CD4-positive, alpha-beta T cell treated with Interleukin-6 for 4 hours (primary cell): ENCODE measurements at places on chromosomes 7 and 10.

GRCh38 chr7:86592185-86592584, 51.5 kb upstream of the GRM3 start:
- no peak for DNase-seq

- no peak for DNase-seq
These were observed 103.5 kb upstream of the PDLIM1 start for GRCh38 chr10:95394161-95394880.

- no peak for DNase-seq
These were observed 14.7 kb downstream of the MMS19 start for GRCh38 chr10:97483506-97483905.

- DNase-seq = no peak
These were observed 242.5 kb upstream of the HABP2 start for GRCh38 chr10:113310347-113310746.

- no peak for DNase-seq
These were observed 86.8 kb downstream of the MPLKIP start for GRCh38 chr7:40047661-40048060.

DNA sequence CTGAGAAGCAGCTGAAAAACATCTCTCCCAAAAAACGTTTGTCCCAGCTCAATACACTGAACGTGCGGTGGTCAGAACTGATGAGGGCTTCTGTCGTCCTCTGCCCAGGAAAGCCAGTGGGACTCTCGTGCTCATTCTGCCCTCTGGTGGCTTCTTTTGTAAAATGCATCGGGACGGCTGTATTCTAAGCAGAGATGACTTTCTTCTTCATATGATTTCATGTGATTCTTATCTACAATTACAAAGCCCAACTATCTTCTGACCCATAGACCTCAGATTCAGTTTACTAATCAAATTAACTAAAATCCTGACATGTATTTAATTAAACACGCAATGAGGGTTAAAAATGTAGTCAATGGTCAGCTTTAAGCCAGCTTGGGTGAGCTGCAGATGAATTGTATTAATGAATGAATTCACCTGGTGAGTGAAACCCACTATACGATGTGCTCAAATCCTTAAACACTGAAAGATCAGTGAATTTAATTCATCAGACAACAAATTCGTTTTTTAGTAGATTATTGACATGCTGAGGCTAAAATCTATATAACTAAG, 117.6 kb upstream of the FAM204A start:
- DNase-seq = peak; percentile 51

- DNase-seq = no peak
These were observed 978 bp downstream of the OGDH start for GRCh38 chr7:44607141-44608068.

GRCh38 chr10:938941-939678, 7.6 kb upstream of the LARP4B start:
- DNase-seq = peak; percentile 20

DNA sequence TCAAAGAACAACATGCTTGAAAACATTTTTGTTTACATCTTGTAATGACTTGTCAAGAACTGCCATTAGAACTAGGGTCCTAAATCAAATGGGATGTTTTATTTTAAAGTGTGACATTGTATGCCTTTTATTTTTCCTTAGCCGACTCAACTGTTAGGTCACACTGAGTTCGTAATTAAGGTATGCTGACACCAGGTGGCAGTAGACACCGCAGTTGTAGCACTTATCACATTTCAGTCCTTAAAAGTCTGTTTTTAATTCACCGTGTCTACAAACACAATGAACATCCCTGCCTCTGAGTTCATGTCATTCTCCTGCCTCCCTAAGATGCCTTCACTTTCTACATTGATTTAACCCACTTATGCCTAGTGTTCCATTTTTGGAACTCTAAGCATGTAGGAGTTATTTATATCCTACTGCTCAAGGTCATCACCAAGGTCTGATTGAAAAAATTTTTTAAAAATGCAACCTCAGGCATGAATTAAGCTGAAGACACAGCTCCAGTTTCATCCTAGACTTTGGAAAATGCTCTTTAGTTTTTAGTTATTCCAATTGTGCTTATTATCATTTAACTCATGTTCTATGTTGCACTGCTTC, 186.1 kb downstream of the BMPER start:
- DNase-seq = no peak

GRCh38 chr10:22637491-22637890, 76.9 kb downstream of the PIP4K2A start:
- no peak for DNase-seq

GRCh38 chr10:124688889-124689670, 55.1 kb downstream of the FAM53B start:
- DNase-seq = peak; percentile 60

DNA sequence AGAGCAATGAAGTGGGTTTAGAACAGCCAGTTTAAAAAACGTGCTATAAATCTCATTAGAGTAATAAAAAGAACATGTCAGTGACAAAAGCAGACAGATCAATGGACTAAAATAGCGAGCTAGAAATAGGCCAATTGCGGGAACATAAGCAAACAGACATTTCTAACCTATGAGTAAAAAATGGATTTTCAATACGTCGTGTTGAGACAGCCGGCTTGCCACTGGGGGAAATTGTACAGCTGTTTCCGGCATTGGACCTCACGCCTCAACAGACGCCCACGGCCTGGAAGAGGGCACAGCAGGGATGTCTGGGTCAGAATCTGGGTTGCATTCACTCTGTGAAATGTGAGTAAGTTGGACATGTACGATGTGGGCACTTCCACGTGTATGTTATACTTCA, 92.9 kb downstream of the SVOPL start:
- DNase-seq = no peak

DNA sequence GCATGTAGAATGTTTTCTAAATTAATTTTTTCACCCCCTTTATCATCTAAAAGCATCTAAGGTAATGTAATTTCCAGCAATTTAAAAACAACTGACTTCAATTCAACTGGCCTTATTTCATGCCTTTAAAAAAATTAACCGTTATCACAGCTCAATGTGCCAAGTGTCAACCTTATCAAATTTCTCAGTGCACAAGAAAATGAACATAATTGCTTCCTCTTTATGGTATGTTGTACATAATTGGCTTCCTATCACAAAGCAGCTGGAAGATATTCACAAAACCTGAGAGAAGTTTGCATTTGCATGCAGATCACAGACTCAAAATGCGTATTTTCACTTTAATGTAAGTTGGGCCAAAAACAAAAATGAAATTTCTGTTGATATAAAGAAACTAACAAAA, 966.4 kb downstream of the GRM8 start:
- DNase-seq = no peak

- peak; percentile 67 for DNase-seq
These were observed 56.5 kb downstream of the FIGNL1 start for GRCh38 chr7:50393547-50394252.

DNA sequence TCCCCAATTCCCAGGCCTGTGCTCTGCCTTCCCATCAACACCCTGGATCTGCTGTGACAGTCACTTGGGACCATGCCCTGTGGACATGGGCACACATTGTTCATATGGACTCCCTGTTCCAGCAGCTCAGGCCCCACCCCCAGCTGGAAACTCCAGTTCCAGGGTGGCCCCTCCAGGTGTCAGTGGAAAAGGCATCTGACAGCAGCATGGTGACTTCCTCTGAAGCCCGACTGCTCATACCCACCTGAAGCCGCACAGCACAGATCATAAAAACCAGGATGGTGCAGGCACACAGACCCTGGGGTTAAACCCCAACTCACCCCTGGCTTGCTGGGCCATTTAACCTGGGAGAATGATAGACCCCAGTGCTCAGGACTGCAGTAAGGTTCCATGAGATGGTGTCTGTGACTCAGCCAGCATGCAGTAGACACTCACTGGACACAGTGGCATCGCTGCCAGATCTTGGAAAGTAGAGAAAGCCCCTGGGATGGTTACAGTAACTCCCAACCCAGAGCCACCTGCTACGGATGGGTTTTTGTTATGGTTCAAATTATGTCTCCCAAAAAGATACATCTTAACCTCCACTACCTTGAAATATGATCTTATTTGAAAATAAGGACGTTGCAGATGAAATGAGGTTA, 72.6 kb upstream of the NANOS1 start:
- no peak for DNase-seq

DNA sequence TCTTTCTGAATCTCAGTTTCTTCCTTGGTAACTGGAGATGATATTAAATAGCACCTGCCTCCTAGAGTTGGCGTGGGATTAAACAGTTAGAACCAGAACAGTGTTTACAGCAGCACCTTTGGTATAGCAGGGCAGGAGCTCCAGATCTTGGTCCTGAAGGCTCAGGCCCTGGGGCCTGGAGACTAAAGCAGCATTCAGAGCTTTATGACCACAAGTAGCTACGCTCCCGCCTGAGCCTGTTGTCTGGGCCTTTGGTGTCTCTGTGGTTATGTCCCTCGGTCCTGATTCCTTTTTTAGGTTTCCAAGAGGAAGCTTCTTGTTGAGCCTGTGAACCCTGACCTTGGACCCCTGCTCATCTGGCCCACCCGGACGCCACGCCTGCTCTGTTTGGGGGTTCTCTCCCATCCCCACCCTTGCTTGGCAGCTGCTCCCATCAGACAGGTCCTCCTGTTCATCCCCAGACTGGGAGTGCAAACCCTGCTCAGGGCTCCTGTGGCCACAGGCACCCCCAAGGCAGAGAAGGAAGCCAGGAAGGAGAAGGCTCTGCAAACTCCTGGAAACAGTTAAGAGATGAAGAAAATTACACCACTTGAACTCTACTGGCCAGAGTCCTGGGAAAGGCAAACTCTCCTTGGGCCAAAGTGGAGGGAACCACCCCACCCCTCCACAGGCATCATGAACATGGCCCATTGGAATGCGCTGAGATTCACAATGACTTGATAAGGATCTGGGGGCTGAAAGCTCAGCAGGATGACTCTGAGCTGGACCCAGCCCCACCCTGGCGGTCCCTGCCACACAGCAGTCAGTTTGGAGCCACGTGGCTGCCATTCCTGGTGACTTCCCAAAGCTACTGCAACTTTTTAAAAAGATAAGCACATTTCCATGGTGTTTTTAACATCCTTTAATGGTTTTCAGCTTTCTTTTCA, 50.1 kb upstream of the TMEM72 start:
- no peak for DNase-seq

GRCh38 chr7:157047148-157047547, 36.7 kb upstream of the MNX1 start:
- no peak for DNase-seq

- DNase-seq = no peak
These were observed 215.7 kb upstream of the CSTF2T start for GRCh38 chr10:51915031-51915542.

- no peak for DNase-seq
These were observed 1042.9 kb downstream of the GATA3 start for GRCh38 chr10:9097206-9097990.

DNA sequence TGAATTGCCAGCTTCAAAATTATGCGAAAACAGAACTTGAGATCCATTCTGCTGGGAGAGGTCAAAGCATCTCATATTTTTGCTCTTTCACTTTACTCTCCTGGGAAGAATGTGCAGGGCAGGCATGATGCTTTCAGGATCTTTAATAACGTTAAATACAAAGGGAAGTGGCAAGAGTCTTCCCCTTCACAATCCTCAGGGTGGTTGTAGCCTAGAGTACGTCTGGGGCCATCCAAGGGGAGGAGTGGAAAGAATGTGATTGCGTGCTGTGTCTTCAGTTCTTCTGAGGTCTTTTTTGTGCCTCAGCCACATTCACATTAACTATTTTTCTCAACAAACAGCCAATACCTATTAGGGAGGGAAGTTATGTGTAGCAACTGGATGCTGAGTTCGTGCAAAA, 207.3 kb downstream of the HGF start:
- DNase-seq = no peak

GRCh38 chr7:84102213-84102612, 92.4 kb downstream of the SEMA3A start:
- DNase-seq = no peak

DNA sequence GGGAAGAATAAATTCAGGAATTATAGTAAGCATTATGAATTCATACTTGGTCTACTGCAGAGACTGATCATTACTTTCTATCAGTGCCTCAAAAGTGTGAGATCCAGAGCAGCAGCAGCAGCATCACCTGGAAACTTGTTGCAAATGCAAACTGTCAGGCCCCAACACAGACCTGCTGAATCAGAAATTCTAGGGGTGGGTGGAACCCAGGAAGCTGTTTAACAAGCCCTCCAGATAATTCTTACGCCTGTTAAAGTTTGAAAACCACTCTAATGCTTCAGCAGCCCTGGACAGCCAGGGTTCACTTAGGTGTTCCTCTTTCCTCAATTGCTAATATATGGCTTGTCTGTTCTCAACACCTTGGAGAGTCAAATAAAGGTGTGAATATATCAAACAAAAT, 19.5 kb downstream of the CACUL1 start:
- DNase-seq = no peak

DNA sequence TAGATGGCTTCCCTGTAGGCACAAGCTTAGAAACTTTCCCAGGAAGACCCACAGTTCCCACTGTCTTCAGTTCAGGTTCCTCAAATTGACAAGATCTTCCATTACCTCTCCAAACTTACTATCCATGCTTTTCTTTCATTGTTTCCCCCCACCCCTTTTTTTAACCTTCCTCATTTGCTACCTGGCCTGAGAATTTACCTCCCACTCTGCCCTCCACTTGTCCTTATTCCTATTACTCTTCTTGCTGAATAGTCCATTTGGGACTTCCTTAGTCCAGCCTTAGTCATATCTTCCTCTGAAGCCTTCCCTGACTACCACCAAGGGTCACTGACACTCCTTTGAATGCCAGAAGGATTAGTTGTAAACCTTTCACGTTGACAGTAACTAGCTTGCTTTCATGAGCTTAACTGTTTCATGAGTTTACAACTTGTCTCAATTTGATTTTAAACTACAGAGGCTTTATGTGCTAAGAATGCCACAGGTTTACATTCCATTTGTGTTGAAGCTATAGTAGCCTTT, 1.2 kb upstream of the CALU start:
- DNase-seq = no peak

DNA sequence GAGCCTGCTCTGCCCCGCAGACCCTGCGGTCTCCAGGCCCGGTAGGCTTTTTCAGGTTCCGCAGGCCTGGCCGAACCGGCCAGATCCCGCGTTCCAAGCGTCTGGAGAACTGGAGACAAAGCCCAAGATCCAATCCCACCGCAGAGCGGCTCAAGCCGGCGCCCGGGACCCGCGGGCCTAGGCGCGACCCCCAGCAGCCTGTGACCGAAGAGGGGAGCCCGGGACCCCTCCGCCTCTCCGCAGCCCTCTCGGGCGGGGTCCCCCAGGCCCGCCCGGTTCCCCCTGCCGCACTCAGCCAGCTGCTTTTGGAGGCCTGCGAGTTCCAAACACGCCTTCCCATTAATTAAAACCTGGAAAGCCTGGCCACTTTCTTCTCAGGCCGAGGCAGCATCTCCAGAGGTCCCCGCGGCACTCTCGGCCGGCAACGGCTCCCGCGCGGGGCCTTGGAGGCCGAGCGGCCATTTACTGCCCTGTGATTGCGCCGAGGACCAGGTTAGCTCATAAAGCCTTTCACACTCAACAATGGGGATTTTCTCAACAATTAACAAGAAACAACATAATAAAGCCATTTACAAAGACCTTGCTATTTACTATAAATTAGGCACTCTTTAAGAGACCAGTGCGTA, 16.7 kb downstream of the SKIDA1 start:
- no peak for DNase-seq

- DNase-seq = no peak
These were observed 89.2 kb downstream of the RNF216 start for GRCh38 chr7:5692112-5692844.
